Activated B cell treated with CpG ODN at 0.5 μM for 24 hours (primary cell): ENCODE measurements at places on chromosomes 4 and X. TPM values are rescaled to one million over a fixed set of nuclear protein-coding genes. Genes with fewer than 3 reads are reported as not detected.

GRCh38 chrX:3136161-3136961, 95.1 kb downstream of the ARSF start:
- DNase-seq, result no peak

DNA sequence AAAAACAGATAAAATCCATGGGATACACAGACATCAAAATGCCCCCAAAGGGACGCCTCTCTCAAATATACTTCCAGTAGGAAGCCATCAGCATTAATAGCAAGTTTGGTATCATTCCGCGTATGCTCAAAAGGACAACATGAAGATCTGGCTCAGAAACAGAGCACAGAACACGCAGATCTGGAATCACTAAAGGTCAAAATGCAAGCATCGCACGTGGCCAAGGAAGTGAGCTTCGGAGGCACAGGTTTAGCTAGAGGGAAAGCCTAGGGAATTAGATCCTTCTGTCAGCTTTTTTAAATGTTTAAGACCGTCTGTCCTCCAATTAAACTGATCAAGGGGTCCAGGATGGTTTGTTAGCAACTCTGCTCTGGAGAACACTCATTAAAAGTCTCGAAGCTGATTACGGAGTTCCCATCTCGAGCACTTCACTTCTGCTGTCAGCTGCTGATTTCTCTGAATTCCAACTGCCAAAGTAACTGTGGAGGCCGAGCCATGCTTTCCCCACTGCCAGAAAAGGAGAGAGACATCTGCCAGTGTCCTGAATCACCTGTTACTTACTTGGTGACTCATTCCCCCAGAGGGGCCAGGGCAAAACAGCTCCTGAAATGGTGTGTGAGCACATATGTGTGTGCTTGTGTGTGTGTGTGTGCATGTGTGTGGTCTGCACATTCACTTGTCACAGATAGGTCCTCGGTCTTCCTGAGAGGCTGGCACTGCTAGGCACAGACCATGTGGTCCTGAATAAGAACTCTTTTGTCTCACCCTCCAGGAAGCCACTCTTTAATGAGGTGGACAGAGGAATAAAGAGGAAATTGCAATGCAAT, 177.7 kb upstream of the PPARGC1A start:
- no peak for DNase-seq

DNA sequence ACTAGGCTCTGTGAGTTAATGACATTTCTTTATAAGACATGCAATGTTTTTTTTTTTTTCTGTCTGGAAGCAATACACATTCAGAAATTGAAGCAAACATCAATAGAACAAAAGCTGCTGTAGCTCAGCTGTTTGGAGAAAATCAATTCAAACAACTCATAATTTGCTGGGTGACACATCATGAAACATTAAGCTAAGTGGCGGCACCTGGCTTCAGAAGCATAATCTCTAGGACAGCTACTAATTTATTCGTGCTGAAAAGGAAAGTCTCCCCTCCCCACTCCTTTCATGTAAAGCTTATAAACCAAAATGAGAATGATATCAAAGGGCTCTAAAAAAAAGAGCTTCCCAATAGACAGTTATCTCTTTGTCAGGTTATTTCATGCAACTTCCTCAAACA, 73.9 kb downstream of the LUZP4 start:
- no peak for DNase-seq

The TMEM271 gene
- total RNA-seq, result not detected in 2 replicates

The CNOT6L gene
- total RNA-seq, result 72.2 and 75.3 TPM in 2 replicates

The MAOB gene
- not detected in 2 replicates for total RNA-seq

The GATA1 gene
- total RNA-seq, result not detected in 2 replicates
